ENCODE measurements at places on chromosomes 12 and 14.
A peak's percentile ranks its signal among the peaks of the same experiment; 100 is the strongest.

- no peak for DNase-seq
Observed at GRCh38 chr14:63642656-63643382, 1.1 kb upstream of the WDR89 start.

DNA sequence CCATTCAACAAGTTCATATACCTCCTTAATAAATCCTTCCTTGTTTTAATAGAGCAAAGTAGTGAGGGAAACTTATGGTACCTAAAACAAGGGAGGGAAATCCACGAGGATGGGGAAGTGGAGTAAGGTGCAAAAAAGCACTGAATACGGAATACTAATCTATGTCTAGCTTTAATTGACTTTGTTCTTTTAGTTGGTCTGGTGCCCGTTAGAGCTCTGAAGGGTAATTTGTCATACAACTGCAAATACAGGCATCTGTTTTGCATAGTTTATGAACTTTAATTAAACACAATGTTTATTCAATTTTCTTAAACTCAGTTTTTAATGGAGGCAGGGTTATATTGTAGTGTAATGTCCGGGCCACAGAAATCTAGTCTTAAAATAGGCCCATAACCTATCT lies 67.0 kb downstream of the E2F7 start:
- DNase-seq, result no peak

DNA sequence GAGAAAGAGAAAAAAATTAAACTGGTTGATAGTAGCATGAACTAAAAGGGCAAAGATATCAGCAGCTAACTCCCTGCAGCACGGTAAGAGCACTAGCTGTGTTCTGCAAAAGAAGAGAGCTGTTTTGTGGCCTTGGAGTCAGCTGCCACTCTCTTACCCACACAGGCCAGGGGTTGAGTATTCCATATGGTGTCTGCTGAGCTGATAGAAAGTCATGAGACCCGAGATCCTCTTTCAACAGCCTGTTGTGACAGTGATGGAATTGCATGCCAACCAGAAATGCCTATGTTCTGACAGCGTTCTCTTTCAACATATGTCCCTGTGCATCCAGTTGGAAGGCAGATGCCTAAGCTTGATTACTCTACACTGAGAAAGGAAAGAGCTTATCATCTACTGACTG lies 39.9 kb downstream of the TMTC1 start:
- DNase-seq, result peak; percentile 99

DNA sequence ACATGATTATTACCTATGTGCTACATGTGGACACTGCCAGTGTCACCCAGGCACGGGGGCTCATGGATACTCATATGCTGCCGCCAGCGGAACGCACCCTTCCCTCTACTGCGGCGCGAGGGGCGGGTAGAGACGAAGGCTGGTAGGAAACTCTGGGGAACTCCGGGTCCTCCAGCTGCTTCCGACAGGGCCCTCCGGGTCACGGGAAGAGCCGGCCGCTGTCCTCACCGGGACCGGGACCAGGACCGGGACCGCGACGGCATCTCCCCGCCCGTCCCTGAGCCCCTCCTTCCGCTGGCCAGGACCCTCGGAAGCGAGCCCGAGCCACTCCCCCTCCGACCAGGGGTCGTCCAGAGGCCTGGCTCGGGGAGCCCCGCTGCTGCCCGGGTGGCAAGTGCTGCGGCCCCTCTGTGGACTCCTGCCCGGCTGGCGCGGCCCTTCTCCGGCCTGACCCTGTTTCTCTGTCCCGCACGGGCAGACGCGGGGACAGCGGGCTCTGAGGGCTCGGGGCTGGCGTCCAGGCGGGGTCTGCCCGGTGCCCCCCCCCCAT lies 209.6 kb downstream of the ADGRD1 start:
- no peak for DNase-seq

GRCh38 chr14:66022526-66022925 lies 463.6 kb upstream of the CCDC196 start:
- no peak for DNase-seq

- no peak for DNase-seq
Observed at GRCh38 chr12:53208877-53209463, 1.9 kb upstream of the ITGB7 start.

DNA sequence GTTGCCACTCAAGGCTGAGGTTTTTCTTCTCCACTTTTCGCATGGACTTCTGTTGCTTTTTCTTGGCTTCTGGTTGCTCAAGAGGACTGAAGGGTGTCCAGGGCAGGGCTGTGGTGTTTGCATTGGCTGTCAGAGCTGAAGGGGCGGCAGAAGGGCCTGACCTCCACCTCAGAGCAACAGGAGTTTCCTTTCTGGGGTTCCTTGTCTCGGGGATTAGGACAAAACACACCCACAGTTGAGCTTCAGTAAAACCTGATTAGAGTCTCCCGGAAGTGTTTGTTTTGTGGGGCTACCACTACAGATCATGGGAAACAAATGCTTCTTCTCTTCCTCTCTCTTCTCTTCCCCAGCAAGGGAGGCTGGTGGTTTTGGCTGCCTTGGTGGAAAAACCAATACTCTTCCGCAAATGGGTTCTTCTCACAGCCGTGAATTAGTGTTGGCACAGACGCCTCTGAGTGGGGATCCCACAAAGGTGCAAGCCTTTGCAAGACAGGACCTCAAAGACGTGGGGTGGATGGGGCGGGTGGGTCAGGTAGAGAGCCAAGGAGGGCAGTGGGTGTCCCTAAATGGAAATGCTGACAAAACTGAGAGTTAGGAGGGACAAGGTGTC lies 317.7 kb upstream of the TBX3 start:
- DNase-seq, result no peak

GRCh38 chr12:109452489-109452888 lies 24.6 kb downstream of the KCTD10 start:
- DNase-seq, result no peak
